Thymus (tissue), 14 donors: ENCODE measurements at places on chromosomes 6 and 20.

- no peak for DNase-seq
Measured at GRCh38 chr20:37494796-37495195, 26.3 kb upstream of the NNAT start.

DNA sequence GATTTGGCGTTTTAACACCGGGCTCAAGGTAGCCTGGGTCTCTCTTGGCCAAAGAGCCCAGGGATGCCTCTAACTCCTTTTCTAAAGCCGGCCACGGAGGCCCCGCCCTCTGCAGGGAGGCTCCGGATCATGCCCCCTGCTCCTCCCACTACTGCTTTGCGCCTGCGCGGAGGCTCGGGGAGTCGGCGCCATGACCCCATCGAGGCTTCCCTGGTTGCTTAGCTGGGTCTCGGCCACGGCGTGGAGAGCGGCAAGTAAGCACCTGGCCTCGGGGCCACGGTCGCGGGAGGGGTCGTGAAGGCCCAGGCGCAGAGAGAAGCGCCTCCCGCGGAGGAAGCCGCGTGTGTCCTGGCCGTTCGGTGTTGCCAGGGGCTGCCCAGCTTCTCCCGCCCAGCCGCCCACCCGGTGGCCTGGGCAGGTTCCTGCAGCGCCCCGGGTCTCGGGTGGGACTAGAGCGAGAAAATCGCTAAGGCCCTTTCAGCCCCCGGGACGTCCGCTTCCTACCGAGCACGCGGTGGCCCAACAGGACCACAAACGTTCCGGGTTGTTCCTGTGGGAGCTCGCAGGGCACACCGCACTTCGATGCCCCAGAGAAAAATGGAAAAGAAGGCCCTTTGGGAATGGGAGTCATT is at the start of gene SDHAF4:
Gene SDHAF4, plus strand, starts transcription at position 180 of the 632 bp plus-strand sequence. Its CDS starts 11 bp downstream, at position 191.
- peak; percentile 95 for DNase-seq

- DNase-seq, result no peak
Measured at GRCh38 chr6:69422475-69422874, 374.3 kb downstream of the LMBRD1 start.

DNA sequence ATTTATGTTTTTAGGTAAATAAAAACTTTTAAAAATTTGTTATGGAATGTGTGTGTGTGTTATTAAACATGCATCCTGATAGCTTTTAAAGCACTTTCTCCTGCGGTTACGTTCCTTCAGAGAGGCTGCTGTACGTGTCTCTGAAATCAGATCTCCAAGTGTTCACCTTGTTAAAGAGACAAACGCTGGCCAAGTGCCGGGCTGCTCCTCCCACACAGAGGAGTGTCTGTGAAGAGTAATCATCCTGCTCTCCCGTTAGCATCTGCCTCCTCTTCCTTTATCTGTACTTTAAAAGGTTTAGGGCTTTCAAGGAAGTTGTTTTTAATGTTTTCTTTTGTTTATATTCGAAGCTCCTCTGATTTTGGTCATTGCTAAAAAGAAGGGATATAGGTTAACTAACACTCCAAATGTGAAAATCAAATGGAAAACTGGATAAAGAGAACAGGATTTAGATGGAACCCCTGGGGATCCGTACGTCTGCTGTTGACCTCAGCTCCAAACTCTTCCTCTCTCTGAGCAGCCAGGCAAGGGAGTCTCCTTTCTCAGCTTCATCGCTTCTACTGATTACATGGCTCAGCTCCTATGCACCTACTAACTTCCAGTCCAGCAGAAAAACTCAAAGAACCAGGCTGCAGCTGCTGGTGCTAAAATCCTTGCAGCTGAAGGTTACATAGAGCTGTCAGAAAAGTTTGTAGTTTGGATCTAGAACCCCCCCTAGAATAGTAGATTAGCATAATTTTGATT is 20.0 kb downstream of the IRF4 start:
- no peak for DNase-seq

- no peak for DNase-seq
Measured at GRCh38 chr6:131084982-131085381, 21.9 kb upstream of the EPB41L2 start.
